ENCODE measurements at places on chromosomes 6 and 20. TPM values are rescaled to one million over a fixed set of nuclear protein-coding genes. Genes with fewer than 3 reads are reported as not detected.

Gene SPATS1
- not detected for total RNA-seq

Gene SIRPB1
- total RNA-seq: 0.47 TPM

Gene SDHAF4
- 5.0 TPM for total RNA-seq

Gene SOX18
- 1.9 TPM for total RNA-seq

Gene HDGFL1
- not detected for total RNA-seq

Gene MLN
- not detected for total RNA-seq

Gene TRIM38
- 1.9 TPM for total RNA-seq

Gene TAAR8
- not detected for total RNA-seq

Gene CD93
- total RNA-seq: not detected

Gene CNKSR3
- 13.0 TPM for total RNA-seq

Gene MCHR2
- not detected for total RNA-seq
